ENCODE measurements at places on chromosomes 3 and 15. TPM values are rescaled to one million over a fixed set of nuclear protein-coding genes. Genes with fewer than 3 reads are reported as not detected.

TTC21A gene
- 6.2 TPM for total RNA-seq

CPN2 gene
- total RNA-seq, result not detected

- DNase-seq, result no peak
Observed at GRCh38 chr3:78703944-78704343, 1063.9 kb downstream of the ROBO1 start.

GRCh38 chr3:7518026-7518425 is 657.1 kb downstream of the GRM7 start:
- no peak for DNase-seq

ATP10A gene
- total RNA-seq, result 3.8 TPM

DNA sequence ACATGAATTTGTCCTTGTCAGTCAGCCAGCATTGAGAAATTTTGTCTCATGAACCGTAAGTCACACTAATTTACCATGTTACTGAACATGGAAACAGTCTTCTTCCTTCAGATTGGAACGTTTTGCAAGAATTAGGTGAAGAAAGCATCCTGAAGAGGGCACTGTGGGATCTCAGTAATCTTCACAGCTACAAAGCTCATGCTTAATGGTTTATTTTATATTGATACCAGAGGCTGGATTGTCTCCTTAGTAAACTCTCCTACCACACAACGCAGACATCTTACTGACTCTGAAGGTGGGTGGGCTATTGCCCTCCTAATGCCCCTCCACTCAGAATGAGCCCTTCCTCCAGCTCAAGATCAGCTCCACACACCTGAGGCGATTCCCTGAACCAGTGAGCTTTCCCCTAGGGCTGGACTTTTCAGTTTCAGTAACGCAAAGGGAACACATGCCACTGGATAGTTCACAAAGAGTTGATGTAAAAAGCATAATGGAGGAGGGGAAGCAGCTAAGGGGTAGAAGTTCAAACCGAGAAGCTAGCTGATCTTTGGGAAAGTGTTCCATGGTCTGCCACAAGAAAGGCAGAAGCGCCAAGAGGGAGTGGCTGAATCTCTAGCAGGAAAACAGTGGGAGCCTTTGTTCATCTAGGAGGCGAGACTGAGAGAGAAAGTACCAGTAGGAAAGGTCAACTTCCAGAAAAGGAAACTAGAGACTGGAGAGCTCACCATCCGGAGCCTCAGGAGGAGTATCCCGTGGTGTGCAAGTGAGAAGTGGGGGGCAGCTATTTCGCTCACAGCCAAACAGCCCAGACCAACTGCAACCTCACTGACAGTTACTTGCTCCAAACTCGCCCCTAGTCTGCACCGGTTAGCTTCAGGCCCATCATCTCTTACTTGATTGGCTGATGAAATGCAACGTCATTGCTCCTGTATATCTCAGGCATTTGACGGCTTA is at the start of gene SLC9C1:
TSS of gene SLC9C1 (minus strand) at position 849 of the 954 bp plus-strand sequence. CDS start 7,425 bp downstream, outside the sequence.
- peak; percentile 20 for DNase-seq

KIF7 gene
- 6.2 TPM for total RNA-seq

MAP2K5 gene
- total RNA-seq, result 3.6 TPM

MED12L gene
- total RNA-seq, result 0.88 TPM

CCDC33 gene
- 2.0 TPM for total RNA-seq

DNA sequence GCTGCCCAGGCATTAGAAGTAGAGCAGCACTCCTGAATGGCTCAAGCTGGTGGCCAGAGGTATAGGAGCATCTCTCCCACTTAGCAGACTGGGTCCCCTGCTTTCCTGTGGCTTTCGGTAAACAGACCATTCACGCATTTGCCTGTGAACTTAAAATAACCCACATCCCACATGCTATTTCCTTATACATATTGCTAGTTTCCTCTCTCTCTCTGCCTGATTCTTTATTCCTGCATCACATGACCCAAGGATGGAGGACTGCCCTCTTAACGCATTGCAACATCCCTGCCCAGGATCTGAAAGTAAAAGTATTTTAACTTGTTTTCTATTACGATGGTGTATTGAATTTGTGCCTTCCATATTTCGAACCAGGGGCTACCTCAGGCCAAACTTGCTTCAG is 43.4 kb upstream of the NLGN1 start:
- no peak for DNase-seq

DNA sequence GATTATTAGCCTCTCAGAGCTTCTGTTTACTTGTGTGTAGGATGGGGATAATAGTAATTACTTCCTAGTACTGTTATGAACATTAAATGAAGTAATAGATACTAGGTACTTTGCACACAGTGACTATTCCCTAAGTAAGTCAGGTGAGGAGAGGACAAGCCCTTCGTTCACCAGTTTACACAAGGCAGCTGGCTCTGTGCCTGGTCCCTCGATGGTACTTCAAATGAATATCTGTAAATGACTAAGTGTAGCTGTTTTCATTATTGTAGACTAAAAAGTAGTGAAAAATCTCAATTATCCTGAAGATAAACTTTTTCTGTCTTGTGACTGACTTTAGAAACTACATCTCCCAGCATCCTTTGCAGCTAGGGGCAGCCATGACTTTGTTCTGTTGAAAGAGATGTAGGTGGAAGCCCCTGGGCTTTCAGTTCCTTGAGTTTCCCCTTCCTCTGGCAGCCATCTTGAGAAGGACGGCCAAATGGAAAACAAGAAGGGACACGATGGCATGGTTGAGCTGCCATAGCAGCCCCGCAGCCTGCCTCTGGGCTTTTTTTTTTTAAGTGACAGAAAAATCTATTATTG is 11.7 kb upstream of the WNT7A start:
- no peak for DNase-seq

AGBL1 gene
- 0.07 TPM for total RNA-seq

Data from uterus (tissue), 4 donors.